ENCODE measurements at places on chromosomes 2 and 18. TPM values are rescaled to one million over a fixed set of nuclear protein-coding genes. Genes with fewer than 3 reads are reported as not detected.
A peak's percentile ranks its signal among the peaks of the same experiment; 100 is the strongest.

GRCh38 chr2:193738892-193739291 lies 1544.2 kb upstream of the TMEFF2 start:
- no peak overlapping the region for H3K4me3 ChIP-seq
- H3K36me3 ChIP-seq: no peaks in the 10 kb centered on the region
- no peaks in the 10 kb centered on the region for H3K27me3 ChIP-seq
- no peak for DNase-seq
- H3K27ac ChIP-seq: no peak overlapping the region
- no peaks in the 10 kb centered on the region for H3K4me1 ChIP-seq

The FAHD2B gene
- 12.2 TPM for total RNA-seq

The DOK1 gene
- total RNA-seq: 35.7 TPM

DNA sequence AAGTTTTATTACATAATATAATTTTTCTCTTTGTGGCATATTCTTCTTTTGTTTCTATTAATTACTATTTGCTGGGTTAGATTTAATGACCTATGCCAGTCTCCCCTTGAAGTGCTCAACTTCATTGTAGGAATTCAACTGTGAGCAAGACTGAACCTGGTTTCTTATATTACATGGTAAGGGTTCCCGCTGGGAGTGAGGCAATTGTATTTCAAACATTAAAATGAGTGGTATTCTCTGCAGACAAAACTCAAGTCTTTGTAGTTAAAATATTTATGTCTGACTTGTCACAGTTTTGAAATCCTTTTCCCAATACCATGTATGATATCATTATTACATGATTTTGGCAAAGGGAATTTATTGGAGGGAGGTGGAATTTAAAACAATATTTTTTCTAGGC lies 278.7 kb downstream of the GULP1 start:
- H3K27me3 ChIP-seq: no peaks in the 10 kb centered on the region
- H3K4me1 ChIP-seq: no peaks in the 10 kb centered on the region
- H3K4me3 ChIP-seq: no peak overlapping the region

- no peaks in the 10 kb centered on the region for H3K27me3 ChIP-seq
- no peak for DNase-seq
- peak overlapping the region; percentile 45 for H3K27ac ChIP-seq
- no peak overlapping the region for H3K4me3 ChIP-seq
- H3K4me1 ChIP-seq: peaks cover 10% of the 10 kb centered on the region
- H3K36me3 ChIP-seq: no peaks in the 10 kb centered on the region
Measured at GRCh38 chr2:170505631-170506275, 209.4 kb upstream of the SP5 start.

The NOL4 gene
- not detected for total RNA-seq

DNA sequence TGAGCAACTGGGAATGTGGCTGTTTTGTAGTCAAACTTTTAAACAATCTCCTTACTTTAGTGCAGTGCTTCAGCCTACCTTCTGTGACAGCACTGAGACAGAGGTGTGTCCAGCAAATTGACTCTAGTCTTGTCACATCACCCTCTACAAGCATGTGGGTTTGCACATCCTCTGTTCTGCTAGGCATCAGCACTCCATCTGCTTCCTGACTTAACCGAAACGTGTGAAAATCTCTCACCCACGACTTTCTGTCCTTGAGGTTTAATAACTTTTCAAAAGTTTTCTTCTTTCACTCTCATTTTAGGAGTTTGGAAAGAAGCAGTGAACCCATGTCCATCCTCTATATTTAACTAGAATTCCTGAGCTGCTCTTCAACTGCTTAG lies 42.6 kb downstream of the TTR start:
- H3K36me3 ChIP-seq: no peaks in the 10 kb centered on the region
- H3K27ac ChIP-seq: no peak overlapping the region
- no peak overlapping the region for H3K4me3 ChIP-seq
- no peaks in the 10 kb centered on the region for H3K27me3 ChIP-seq
- H3K4me1 ChIP-seq: no peaks in the 10 kb centered on the region

The APOB gene
- total RNA-seq: 0.49 TPM

The FLACC1 gene
- total RNA-seq: 3.6 TPM

GRCh38 chr2:46298522-46299353 lies 1.5 kb downstream of the EPAS1 start:
- peak; percentile 85 for DNase-seq
- H3K27me3 ChIP-seq: no peaks in the 10 kb centered on the region
- H3K27ac ChIP-seq: peak overlapping the region; percentile 98
- H3K4me3 ChIP-seq: peak overlapping the region; percentile 83

- no peak overlapping the region for H3K27ac ChIP-seq
- peaks cover 21% of the 10 kb centered on the region for H3K4me1 ChIP-seq
- H3K4me3 ChIP-seq: no peak overlapping the region
- H3K27me3 ChIP-seq: no peaks in the 10 kb centered on the region
- no peaks in the 10 kb centered on the region for H3K36me3 ChIP-seq
- no peak for DNase-seq
Measured at GRCh38 chr18:58212274-58212673, 168.2 kb downstream of the NEDD4L start.

The AP1S3 gene
- 16.8 TPM for total RNA-seq

The MAL gene
- 21.2 TPM for total RNA-seq

The GAL3ST2 gene
- total RNA-seq: not detected

- H3K27me3 ChIP-seq: no peaks in the 10 kb centered on the region
- H3K4me1 ChIP-seq: no peaks in the 10 kb centered on the region
- H3K36me3 ChIP-seq: no peaks in the 10 kb centered on the region
- no peak for DNase-seq
- H3K27ac ChIP-seq: no peak overlapping the region
- no peak overlapping the region for H3K4me3 ChIP-seq
Measured at GRCh38 chr2:15844211-15844801, 96.0 kb upstream of the MYCN start.

DNA sequence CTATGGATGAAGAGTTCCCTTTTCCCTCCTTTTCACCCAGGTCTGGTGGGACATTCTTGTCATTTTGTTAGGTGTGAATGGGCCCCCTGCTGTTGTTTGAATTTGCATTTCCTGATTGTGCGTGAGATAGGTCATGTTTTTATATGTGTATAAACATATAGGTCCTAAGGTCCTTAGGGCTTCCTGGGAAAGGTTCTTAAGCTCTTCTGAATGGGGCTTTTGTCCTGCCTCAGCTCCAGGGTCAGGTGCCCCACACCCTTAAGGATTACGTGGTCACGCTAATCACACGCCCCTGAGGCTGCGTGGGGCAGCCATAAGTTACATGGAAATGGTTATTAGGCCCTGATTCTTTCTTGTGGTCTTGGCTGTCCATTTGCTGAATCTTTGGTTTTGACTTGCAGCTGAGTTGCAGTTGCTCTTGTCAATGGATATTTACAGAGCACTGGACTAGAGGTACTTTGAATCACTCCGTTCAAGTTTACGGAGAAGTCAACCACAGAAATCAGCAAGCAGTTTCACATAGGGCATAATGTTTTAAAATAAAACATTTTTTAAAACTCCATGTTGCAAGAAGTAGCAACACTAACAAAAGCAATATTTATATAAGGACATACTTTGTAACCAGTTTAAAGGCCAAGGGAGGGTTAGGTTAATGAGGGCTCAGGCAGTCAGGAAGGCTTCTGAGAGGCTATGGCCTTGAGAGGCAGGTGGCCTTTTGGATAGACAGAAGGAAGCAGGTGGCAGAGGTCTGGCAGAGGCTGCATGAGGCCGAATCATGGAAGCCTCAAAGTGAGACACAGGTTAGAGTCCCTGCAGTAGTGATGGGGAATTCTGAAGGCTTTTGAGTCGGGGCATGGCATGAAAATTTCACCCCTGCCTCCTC lies 24.2 kb downstream of the LIPG start:
- no peak for DNase-seq
- H3K36me3 ChIP-seq: no peaks in the 10 kb centered on the region

DNA sequence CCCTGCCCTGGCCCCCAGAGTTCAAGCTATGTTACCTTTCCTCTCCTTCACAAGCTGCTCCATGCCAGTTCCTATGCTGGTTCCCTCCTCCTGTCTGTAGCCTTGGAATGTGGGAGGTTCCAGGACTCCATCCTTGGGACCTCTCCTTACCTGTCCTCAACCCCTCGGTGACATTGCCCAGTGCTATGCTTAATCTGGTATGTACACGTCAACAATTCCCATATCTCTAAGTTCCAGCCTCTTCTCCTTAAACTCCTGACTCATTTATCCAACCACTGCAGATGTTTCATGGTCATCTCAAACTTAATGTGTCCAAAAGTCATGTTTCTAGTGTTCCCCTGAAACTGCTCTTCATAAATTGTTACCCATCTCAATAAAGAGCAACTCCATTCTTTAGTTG lies 160.8 kb downstream of the TNS1 start:
- H3K27me3 ChIP-seq: no peaks in the 10 kb centered on the region
- H3K27ac ChIP-seq: peak overlapping the region; percentile 81
- no peak overlapping the region for H3K4me3 ChIP-seq
- H3K36me3 ChIP-seq: peaks cover 64% of the 10 kb centered on the region

The RAB3GAP1 gene
- 47.8 TPM for total RNA-seq

- DNase-seq: no peak
- H3K27ac ChIP-seq: no peak overlapping the region
- H3K27me3 ChIP-seq: no peaks in the 10 kb centered on the region
- no peak overlapping the region for H3K4me3 ChIP-seq
Measured at GRCh38 chr18:31658670-31659575, 25.5 kb downstream of the B4GALT6 start.

GRCh38 chr2:111225856-111226255 lies 105.1 kb downstream of the BCL2L11 start:
- H3K36me3 ChIP-seq: no peaks in the 10 kb centered on the region
- no peaks in the 10 kb centered on the region for H3K4me1 ChIP-seq
- no peak overlapping the region for H3K4me3 ChIP-seq

DNA sequence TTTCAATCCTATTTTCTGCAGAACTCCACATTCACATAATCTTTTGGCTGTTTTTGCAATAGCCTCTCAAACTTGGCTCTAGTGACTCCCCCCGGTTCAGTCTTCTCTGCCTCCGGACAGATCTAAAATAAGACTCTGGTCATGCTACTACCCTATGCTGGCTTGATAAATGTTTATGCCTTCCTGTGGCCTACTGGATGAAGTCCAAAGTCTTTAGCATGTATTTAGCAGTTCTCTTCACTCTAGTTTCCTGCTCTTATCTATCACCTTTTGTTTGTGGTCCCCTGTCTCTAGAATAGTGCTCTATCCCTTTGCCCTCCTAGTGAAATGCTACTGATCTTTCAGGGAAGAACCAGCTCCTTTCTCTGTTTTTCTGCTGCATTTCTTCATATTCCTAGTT lies 14.4 kb downstream of the ADCYAP1 start:
- H3K4me3 ChIP-seq: no peak overlapping the region
- H3K27ac ChIP-seq: no peak overlapping the region
- no peaks in the 10 kb centered on the region for H3K4me1 ChIP-seq
- H3K36me3 ChIP-seq: no peaks in the 10 kb centered on the region
- H3K27me3 ChIP-seq: no peaks in the 10 kb centered on the region
- DNase-seq: no peak

DNA sequence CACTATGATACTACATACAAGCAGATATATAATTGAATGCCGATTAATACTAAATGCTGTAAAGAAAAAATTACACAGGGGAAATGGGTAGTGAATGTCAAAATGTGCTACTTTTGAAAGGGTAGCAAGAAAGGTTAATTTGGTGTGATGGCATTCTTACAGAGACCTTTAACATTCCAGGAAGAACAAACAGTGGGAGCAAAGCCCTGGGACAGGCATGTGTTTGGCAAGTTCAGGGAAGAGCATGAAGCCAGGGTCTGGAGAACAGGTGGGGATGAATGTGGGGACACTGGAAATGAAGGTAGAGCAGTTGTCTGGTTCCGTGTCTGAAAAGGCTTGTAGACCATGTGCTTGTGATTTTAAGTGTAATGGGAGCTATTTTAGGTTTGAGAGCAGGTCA lies 82.2 kb upstream of the CYTIP start:
- no peaks in the 10 kb centered on the region for H3K36me3 ChIP-seq
- no peak overlapping the region for H3K27ac ChIP-seq
- H3K27me3 ChIP-seq: no peaks in the 10 kb centered on the region
- H3K4me1 ChIP-seq: no peaks in the 10 kb centered on the region
- DNase-seq: no peak

The CD8B2 gene
- total RNA-seq: not detected

DNA sequence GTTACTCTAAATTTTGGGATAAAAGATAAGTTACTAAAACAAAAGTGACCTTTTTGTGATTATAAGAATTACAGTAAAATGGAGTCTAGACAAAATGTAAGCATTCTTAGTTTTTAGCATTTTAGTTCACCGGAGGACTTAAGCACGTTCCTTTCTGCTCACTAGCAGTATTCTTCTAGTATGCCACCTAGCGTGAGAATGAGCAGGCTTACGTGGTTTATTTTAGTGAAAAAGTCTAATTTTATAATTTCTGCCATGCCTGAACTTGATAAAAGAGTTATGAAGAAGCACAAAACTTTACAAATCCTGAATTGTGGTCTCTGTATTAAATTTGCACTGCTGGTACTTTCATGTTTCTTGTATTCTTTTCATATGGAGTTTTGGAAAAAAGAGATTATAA lies 12.6 kb upstream of the OTX1 start:
- no peak overlapping the region for H3K27ac ChIP-seq
- no peaks in the 10 kb centered on the region for H3K27me3 ChIP-seq
- DNase-seq: no peak
- H3K4me3 ChIP-seq: no peak overlapping the region

GRCh38 chr2:232196802-232197201 lies 181.7 kb upstream of the ALPP start:
- H3K27ac ChIP-seq: no peak overlapping the region
- H3K4me1 ChIP-seq: no peaks in the 10 kb centered on the region
- H3K36me3 ChIP-seq: no peaks in the 10 kb centered on the region
- no peak for DNase-seq
- H3K27me3 ChIP-seq: no peaks in the 10 kb centered on the region

DNA sequence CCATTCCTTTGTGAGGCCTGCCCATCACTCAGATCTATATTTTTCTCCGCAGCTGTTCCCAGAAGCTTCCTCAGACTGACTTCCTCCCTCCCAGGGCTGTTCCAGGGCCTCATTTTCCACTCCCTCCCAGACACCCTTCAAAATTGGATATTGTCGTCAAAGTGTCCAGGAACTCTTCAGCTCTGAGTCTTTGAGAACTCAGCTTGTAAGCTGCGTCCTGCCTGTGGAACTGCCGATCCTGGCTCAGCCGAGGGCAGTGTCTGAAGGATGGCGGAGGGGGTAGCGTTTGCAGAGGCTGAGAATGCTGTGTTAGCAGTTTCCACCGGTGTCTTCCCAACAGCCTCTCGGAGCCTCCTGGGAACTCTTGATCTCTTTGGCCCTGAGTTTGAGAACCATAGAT lies 27.1 kb downstream of the NCK2 start:
- no peak overlapping the region for H3K27ac ChIP-seq
- H3K36me3 ChIP-seq: no peaks in the 10 kb centered on the region
- H3K27me3 ChIP-seq: no peaks in the 10 kb centered on the region
- no peak for DNase-seq
- H3K4me3 ChIP-seq: no peak overlapping the region
- peaks cover 45% of the 10 kb centered on the region for H3K4me1 ChIP-seq

Measured in upper lobe of right lung (tissue), 1 donor.